ENCODE measurements at places on chromosomes 5 and 9. TPM values are rescaled to one million over a fixed set of nuclear protein-coding genes. Genes with fewer than 3 reads are reported as not detected.

GRCh38 chr5:72525816-72526215, 18.6 kb upstream of the ZNF366 start:
- peak; percentile 26 for DNase-seq

The BTNL3 gene
- not detected for total RNA-seq

DNA sequence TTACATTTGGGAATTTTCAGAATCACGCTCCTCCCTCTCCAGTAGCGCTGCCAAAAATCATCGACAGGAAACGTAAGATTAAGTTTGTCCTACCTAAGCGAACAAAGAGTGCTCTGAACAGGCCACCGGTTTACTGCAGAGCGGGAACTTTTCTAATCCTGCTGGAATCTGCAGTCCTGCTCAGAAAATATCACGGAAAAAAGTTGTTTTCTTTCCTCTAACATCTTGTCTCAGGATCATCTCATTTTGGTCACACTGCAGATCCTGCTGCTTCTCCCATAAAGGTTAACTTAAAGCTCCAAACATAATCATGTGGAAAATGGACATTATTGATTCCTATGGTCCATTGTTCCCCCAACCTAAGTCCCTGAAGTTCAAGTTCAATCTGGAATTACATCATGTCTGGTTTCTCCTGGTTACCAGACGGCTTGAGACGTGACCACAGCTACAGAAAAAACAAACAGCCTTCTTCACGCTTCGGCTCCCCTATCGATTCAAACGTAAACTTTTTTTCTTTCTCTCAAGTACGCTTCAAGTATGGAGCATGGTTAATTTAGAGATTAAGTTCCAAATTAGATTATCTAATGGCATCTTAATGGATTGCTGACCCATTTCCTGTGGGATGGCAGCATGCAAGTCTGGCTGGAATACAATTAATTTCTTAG, 217.6 kb downstream of the NFIB start:
- no peak for DNase-seq

DNA sequence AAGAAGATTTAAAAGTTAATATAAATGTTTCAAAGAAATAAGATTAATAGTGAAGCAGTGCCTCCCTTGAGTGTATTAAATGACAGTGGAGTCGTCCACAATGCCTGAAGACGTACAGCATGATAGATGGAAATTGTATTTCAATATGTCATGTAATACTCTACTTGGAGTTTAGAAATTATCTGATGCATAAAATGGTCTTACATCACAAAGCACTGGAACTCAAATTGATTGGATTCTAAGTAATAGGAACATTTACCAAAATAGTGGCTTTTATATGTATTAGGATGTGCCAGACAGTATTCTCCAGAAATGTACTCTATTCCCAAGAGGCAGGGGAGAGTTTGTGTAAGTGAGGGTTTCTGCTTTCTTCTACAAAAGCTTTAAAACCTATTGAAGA, 49.4 kb downstream of the CDH10 start:
- DNase-seq, result no peak

DNA sequence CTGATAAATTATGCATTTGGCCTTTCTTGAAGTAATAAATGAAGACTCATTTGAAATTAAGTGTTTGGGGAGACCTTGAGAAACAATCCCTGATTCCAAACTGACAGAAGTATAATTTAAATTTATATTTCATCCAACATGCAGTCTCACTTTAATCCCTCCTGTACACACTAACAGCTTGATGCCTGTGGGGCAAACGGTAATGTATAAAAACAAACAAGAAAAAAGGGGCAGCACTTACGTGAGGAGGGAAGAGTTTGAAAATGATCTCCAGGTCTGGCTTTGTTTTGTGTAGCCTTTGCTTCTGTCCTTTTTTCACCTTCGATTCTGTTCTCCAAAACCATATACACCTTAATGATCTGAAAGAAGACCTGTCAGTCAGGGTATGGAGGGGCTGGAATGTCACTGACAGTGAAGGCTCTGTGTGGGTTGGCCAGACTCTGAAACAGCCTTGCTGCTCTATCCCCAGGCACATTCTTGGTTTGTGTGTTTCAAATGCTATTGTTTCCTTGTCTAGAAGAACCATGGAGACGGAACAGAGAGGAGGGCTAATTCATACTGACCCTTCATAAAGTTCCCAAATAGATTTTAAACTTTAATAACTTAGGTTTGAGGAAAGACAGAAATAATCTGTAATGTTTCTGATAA, 338.2 kb upstream of the WWC1 start:
- no peak for DNase-seq
